ENCODE measurements at places on chromosomes 11 and 22. TPM values are rescaled to one million over a fixed set of nuclear protein-coding genes. Genes with fewer than 3 reads are reported as not detected.

MRGPRE gene
- polyA plus RNA-seq, result not detected

FOLH1 gene
- polyA plus RNA-seq, result not detected

HMOX1 gene
- polyA plus RNA-seq, result 1.6 TPM

XKR3 gene
- polyA plus RNA-seq, result not detected

TSGA10IP gene
- 1.1 TPM for polyA plus RNA-seq

CARD18 gene
- polyA plus RNA-seq, result 0.50 TPM

GNAZ gene
- 1.8 TPM for polyA plus RNA-seq

PKDREJ gene
- polyA plus RNA-seq, result not detected

SYT12 gene
- 0.62 TPM for polyA plus RNA-seq

HPX gene
- 2.3 TPM for polyA plus RNA-seq

SHANK3 gene
- polyA plus RNA-seq, result 3.3 TPM

GSTT2 gene
- polyA plus RNA-seq, result 5.1 TPM

RGL4 gene
- polyA plus RNA-seq, result 1.5 TPM

OR52E8 gene
- polyA plus RNA-seq, result not detected

TRIM49D2 gene
- polyA plus RNA-seq, result not detected

IRAG1 gene
- polyA plus RNA-seq, result 5.2 TPM

ARFGAP3 gene
- 48.6 TPM for polyA plus RNA-seq

FOLR3 gene
- polyA plus RNA-seq, result not detected

CAPN5 gene
- 10.0 TPM for polyA plus RNA-seq

INS gene
- polyA plus RNA-seq, result not detected

APOC3 gene
- polyA plus RNA-seq, result 2.6 TPM
